ENCODE measurements at places on chromosomes 2 and 18.
A peak's percentile ranks its signal among the peaks of the same experiment; 100 is the strongest.

DNA sequence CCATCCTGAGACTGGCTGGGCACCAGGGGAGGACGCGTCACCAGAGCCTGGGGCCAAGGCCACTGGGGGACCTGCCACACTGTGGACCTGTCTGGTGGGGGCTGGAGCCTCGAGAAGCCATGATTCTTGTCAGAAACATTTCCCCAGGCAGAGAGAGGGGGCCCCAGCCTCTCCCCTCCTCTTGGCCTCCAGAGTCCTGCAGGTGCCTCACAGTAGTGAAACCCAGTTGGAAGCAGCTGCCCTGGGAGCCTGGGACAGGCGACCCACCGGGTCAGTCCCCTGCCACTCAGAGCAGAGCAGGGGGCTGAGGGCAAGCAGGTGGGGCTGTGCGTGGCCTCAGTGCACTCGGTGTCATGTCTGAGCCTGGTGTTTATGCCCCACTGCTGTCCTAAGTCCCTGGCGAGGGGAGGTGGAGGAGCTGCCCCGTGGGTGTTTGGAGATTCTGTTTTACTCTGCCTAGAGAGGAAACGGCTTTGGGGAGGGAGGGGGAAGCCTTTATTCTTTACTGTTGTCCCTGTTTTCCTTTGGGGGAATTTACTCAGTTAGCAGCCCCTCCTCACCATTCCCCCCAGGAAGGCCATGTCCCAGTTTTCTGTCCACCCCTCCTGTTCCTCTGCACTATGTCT is 7.7 kb downstream of the OXER1 start:
- ATAC-seq, result no peak

DNA sequence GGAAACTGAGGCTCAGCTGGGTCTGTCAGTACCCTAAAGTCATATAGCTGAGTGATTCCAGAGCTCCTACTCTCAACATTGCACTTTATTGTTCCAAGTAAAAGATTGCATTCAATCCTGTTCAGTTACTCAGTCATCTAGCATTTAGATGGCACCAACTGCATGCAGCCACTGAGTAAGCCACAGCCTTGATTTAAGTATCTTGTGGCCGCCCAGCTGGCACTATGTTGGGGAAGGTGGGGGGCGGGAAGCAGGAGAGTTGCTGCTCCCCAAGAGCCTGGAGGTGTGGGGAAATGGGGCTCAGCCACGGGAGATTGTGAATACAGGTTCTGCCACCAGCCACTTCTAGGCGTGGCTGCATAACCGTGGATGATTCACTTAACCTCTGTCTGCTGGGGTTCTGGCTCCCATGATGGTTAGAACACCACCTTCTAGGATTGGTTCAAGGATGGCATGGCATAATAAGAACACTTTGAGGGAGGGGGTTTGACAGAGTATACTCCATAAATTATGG is 17.1 kb downstream of the ZFP36L2 start:
- ATAC-seq, result no peak

DNA sequence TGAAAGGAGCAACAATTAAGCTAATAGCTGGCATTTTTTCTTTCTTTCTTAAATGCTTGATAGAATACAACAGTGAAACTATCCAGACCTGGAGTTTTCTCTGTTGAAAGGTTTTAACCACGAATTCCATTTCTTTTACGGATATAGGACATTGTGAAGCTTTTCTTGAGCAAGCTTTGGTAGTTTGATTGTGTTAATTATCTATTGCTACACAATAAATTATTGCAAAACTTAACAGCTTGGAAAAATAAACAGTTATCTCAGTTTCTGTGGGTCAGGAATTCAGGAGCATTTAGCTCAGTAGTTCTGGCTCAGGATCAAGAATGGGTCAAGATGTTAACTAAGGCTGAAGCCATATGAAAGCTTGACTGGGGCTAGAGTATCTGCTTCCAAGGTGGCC is 11.7 kb downstream of the PHOSPHO2 start:
- no peak for ATAC-seq

- peak; percentile 50 for ATAC-seq
These were observed 11.4 kb downstream of the ID2 start for GRCh38 chr2:8693157-8693821.

DNA sequence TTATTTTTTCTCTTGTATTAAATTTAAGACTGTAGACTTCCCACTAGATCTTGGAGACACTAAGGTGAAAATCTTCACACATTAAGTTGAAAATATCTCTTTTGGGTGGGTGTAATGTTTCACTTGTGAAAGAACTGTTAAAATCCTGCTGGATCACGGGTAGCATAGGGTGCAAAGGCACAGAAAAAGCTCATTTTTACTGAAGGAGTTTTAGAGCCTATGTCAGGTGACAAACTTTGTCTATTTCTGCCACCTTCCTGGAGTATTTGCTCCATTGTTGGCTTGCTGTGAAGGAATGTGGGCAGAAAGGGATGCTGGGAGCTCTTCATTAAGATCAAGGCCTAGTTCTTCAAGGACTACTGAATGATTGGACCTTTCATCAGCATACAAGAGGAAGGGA is 119.4 kb downstream of the FMNL2 start:
- ATAC-seq, result no peak

DNA sequence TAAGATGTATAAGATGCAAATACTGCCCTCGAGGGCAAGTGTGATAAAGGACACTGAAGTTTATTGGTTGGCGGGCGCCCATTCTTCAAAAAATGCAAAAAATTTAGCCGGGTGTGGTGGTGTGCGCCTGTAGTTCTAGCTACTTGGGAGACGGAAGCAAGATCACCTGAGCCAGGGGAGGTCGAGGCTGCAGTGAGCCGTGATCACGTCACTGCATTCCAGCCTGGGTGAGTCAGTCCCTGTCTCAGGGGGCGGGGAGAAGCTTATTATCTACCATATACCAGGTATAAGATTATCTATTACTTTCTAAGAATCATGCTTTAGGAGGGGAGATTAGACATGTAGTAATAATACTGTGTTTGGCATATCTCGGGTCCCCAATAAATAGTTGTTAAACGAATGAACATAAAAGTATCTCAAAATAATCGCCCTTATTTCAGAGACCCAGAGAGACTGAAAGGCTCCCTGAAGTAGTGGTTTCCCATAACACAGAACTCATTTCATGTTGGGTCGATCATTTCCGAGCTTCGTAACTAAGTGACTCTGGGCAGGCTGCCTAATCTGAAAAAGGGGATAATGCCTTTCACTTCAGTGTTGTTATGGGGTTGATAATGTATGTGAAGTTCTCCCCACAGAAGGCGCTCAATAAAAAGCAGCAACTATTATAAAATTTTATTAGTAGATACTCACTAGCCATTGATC is 1.2 kb upstream of the SELENOI start:
- no peak for ATAC-seq

DNA sequence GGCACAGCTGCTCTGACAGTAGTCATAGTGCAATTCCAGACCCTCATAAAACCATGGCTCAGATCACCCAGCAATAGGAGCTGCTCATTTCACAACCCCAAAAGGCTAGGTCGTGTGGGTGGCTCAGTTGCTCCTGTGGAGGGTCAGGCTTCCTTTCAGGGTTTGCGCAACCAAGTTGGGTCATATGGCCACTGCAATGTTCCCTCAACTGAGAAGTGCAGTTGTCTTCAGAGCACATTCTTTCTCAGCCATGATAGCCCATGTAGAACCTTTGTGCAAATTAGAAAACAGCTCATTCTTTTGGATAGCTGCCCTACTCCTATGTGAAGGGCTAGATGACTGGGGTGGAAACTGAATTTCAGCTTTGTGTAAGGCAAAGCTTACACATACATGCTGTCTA is 3.2 kb downstream of the SERPINB13 start:
- no peak for ATAC-seq

DNA sequence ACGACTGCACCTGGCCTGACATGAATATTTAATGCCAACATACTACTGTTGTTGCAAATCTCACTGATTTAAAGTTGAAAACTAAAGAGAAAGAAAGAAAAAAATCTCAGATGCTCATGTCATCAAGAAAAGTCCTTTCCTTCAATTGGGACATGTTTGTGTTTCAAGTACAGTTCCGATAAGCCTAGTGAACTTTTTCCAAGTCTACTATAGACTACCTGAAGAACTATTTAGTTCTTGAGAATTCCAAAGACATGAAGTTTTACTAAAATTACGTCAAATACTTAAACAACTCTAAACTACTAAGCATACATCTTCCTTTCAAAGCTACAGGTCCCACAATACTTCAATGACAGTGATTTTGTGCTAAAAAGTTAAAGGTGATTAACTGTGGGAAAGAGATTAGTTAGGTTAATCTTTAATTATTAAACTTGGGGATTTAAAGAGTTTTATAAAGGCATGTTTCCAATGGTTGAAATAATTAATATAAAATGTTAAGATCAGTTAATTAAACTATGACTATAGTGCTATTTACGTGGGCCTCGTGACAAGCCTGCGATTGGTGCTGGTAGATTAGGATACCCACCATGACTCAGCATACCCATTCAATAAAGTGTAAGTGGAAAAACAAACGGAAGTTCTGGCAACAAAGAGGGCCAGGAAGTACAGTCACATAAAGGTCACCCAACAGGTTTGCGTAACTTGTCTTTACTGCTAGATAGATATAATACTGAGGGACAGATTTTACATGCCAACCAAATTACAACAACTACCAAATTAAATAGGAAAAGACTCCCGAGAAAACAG is 55.5 kb downstream of the SEPTIN10 start:
- no peak for ATAC-seq

DNA sequence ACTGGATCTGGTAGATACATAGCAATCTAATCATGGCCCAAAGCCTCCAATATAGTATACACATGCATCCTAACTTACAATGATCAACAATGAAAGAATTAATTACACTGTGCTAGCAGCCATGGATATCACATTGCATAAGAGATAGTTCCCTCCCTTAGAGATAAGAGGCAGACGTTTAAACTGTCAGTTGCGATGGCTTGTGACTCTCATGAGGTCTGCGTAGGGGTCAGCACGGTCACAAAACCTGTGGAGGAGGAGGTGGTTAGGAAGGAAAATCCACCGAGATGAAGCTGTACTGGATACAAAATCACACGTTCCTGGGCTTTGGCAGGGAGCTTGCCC is 800 bp upstream of the RALB start:
- ATAC-seq, result no peak

DNA sequence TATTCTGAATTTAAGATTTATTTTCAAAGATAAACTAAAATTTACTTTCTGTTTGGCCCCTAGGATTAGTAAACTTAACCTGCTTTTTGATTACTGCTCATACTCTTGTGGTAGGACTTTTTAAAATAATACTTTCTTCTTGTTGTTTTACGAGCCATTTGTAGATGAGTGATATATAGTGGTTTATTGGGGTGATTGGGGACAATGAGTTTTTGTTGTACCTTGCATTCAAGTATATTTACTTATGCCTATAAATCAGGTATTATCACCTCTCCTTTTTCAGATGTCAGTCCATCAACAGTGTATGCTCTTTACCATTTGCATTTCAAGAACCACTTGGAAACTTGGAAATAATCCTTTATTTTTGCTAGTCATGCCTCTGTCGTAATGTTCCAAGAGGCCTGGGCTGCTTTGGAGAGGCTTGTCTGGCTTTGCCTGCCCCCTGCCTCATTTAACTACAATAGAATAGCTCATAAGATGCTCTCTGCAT is 131.3 kb downstream of the COMMD1 start:
- ATAC-seq, result no peak

DNA sequence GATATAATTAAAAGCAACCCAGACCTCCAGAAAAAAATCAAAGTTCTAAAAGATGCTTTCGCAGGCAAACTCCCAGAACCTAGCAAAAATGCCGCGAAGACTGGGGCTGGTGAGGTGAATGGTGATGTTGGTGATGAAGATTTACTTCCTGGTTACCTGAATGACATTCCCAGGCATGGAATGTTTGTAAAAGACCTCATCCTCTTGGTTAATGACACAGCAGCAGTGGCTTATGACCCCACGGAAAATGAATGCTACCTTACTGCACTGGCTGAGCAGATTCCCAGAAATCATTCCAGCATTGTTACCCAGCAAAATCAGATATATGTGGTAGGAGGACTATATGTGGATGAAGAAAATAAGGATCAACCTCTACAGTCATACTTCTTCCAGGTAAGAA is 994 bp downstream of the KLHL41 start:
- no peak for ATAC-seq

GRCh38 chr2:122652670-122653069 is 897.2 kb downstream of the TSN start:
- ATAC-seq, result no peak

DNA sequence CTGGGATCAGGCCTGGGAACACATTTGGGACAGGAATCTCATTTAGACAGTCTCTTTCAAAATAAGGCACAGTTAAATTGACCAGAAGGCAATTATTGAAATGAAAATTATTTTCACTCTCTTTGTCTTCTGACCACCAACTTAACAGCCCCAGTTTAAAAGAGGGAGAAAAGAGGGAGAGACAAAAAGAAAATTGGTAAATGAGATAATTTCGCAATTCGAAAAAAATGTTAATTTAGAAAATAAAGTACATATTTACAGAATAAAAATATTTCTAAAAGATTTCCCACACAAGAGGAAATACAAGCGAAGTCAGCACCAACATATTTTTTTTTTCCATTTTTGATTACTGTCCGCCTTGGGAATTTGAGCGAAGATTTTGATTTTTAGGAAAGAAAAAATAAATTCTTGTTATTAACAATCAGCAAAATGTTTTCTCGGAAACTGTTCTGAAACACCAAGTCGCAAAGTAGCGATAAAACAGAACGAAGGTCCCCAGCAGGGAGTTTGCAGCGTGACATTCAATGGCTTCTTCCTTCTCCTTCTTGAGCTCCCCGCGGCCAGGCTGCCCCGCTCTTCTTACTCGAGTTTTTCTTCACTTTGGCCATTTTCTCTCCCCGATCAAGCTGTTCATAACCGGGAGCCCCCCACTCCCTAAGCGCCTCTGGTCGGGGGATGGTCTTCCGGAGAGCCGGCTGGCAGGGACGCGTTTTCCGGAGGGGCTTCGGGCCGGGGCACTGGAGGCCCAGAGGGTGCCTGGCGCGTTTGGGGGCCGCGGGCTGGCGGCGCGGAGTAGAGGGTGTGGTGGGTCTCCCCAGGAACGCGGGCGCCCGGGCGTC is 5.0 kb downstream of the SP9 start:
- ATAC-seq, result no peak

GRCh38 chr2:165406173-165406572 is 63.3 kb upstream of the CSRNP3 start:
- no peak for ATAC-seq

- ATAC-seq, result peak; percentile 8
These were observed 1.7 kb downstream of the TMSB10 start for GRCh38 chr2:84906900-84907714.

- no peak for ATAC-seq
These were observed 253.0 kb upstream of the FANCL start for GRCh38 chr2:58494071-58494501.

DNA sequence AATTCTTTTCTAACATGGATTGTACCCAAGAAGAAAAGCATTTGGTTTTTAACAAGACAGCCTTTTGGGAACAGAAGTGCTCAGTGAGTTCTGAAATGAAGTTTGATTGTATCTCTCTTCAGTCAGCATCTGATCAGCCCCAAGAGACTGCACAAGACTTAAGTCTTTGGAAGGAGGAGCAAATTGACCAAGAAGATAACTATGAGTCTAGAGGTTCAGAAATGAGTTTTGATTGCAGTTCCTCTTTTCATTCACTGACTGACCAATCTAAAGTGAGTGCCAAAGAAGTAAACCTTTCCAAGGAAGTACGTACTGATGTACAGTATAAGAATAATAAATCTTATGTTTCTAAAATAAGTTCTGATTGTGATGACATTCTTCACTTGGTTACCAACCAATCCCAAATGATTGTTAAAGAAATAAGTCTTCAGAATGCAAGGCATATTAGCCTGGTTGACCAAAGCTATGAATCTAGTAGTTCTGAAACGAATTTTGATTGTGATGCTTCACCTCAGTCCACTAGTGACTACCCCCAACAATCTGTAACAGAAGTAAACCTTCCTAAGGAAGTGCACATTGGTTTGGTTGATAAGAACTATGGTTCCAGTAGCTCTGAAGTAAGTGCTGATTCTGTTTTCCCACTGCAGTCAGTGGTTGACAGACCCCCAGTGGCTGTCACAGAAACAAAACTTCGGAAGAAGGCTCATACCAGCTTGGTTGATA is 31.2 kb downstream of the ZDBF2 start:
- no peak for ATAC-seq

Measured in activated T-helper 17 cell treated with anti-CD3 and anti-CD28 coated beads, Interleukin-2, amount 50 U/mL, for 72 hours (primary cell).